Nephron progenitor cell (in vitro differentiated cells): ENCODE measurements at places on chromosomes 12 and 14.
A peak's percentile ranks its signal among the peaks of the same experiment; 100 is the strongest.

DNA sequence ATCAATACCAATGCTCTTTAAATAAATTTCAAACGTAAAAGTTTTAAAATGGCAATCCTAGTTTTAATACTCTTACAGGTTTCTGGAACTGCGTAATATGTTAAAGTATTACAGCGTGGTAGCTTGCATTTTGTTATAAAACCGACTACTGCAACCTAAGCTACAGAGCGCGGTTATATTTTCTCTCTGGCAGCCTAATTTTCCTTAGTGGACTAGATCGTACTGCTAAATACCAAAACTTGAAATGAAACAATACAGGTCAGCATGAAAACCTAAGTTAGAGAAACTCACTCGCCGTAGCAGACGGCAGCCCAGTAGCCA is 1.2 kb downstream of the CCDC92 start:
- DNase-seq, result no peak

DNA sequence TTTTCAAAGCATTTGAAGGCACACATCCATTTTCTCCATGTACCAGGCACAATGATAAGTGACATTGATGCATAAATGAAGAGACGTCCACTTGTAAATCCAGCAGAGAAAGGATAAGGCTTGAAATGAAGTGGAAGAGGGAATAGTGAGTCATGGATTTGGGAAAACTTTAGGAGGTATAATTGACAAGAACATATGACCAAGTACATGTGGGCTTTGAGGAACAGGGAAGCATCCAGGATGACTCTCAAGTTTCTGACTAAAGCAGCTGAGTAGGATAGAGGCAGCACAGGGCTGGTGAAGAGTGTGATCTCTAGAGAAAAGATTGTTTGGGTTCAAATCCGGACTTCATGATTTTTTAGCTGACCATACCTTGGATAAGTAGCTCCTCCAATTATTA is 43.6 kb upstream of the SYT1 start:
- no peak for DNase-seq

DNA sequence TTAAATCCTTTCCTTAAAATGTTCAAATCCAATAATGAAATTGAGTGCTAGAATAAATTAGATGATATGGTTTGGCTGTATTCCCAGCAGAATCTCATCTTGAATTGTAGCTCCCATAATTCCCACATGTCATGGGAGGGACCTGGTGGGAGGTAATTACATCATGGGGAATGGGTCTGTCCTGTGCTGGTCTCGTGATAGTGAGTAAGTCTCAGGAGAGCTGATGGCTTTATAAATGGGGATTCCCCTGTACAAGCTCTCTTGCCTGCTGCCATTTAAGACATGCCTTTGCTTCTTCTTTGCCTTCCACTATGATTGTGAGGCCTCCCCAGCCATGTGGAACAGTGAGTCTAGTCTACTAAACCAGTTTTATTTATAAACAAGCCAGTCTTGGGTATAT is 508.5 kb downstream of the ETNK1 start:
- no peak for DNase-seq

DNA sequence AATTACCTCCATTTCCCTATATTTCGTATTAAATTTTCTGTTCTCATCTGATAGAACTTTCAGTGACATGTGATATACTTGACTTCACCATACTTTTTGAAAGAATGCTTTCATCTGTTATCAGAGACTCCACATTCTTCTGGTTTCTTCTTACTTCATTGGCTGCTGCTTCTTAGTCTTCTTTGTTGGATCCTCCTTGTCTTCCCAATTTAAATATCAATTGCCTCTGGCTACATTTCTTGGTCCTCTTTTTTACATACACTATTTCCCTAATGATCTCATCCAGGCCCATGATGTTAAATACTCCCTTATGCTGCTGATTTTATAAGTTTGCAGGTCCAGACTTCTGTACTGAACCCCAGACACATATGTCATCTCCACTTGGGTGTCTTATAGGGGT is 22.0 kb downstream of the OR5AU1 start:
- DNase-seq, result no peak

- peak; percentile 57 for DNase-seq
Observed at GRCh38 chr12:3135522-3136461, 58.6 kb downstream of the TSPAN9 start.

DNA sequence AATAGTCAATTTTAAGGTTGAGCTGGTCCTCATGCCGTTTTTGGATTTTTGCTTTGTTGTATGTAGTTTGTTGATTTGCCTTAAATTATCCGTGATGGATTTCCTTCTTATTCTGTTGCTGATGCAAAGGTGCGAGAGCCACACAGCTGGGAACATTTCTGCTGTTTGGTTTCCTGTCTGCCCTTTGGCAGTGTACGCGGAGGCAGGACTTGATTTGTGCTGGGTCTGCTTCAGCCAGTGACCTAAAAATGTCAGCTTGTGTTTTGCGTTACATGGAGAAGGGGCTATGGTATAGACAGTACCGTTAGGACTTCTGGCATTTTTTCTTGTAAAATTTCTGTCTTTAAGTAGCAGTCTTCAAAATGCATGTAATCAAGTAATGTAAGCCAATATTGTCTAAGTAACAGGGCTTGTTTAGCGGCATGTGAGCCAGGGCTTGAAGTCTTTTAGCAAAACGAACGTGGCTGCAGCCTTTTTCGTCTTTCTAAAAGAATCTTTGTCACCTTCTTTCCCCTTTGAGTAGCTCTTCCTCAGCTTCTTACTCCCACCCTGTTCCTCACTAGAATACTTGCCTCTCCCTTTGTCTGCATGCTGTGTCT is 18.2 kb upstream of the RD3L start:
- no peak for DNase-seq

GRCh38 chr12:40138526-40138925 is 32.6 kb upstream of the SLC2A13 start:
- DNase-seq, result no peak

DNA sequence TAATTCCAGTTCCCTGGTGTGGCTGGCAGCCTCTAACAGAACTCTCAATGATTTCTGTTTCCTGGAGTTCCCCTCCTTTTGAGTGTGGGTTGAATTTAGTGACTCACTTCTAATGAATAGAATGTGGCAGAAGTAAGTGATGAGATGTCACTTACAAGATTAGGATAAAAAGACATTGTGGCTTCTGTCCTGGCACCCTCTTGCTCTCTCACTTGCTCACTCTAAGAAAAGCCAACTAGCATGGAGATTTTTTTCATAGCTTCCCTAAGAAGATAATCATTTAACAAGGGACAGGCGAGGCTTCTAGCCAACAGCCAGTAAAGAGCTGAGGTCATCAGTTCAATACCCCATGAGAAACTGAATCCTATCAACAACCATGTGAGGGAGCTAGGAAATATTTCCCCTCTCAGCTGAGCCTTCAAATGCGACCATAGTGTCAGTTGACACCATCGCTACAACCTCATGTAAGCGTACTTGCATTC is 156.7 kb downstream of the TMTC3 start:
- no peak for DNase-seq

DNA sequence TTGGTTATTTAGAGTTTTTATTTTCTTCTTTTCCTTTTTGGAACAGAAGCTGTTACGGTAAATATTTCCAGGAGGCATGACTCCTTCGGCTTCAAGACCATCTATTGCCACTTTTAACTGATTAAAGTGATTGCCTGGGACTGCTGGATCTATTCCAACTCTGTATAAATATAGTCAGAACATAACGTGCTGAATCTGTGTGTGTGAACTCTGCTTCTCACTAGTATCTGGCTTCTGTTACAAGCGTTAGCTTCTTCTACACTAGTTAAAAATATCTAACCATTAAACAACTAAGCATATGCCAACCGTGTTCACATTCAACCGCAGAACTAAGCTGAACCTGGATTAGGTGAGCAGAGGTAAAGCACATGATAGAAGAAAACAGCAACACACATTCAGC is 49.0 kb downstream of the TMTC1 start:
- DNase-seq, result no peak

DNA sequence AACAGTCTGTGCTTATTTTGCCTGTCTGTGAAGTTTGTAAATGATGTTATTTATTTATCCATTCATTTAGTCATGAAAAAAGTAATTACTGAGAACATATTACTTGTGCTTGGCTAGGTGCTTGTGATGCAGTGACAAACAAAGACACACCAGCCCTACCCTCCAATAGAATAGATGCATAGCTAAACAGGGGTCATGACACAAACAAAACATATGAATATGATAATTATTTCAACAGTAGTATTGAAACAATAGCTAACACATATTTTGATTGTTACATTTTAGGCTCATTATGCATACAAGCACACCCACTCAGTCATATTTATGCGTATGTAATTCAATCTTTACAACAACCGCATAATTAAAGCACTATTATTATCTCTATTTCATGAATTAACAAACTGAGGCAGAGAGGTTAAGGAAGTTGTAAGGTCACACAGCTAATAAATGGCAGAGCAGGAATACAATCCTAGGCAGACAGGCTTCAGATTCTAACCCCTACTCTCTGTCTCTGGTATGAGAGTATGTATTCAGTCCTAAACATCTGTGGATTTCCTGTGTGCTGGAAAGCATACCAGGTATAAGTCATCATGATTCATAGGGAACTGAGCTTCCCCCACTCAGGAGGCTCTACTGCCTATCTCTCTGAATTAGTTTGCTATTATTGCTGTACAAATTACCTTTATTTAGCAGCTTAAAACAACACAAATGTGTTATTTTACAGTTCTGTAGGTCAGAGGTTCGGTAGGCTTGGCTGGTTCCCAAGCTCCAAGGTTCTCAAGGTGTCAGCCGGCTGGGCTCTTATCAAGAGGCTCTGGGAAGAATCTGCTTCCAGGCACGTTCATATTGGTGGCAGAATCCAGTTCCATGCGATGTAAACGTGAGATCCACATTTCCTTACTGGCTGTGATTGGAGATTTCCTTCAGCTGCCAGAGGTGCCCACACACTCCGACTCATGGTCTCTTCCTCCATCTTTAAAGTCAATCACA is 509.4 kb downstream of the GALC start:
- DNase-seq, result no peak

DNA sequence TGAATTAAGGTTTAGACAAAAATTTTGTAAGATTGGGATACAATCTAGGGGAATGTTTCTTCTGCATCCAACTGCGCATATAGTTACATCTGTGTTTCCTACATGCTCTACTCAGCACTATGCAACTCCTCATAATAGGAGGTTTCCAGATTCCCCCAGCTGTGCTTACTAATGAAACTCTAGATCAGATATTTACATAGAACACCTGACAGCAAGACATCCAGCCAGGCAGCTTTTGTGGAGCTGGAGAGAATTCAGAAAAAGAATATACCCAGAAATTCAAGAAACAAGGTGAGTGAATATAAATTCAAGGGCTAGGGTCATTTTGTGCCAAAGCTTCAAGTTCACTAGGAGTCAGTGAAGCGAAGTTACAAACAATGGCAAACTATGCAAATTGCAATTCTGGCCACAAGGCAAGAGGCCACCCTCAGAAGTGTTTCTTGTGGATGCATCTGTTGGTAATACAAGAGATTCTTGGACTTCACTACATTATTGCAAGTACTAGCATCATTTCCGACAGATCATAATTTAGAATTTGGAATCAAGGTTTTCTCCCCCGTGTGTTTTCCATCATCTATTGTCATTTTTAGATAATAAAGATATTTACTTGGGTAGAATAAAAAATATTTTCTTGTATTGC is 341.2 kb upstream of the NAV3 start:
- DNase-seq, result no peak

- DNase-seq, result no peak
Observed at GRCh38 chr12:8987163-8987562, 2.2 kb upstream of the KLRG1 start.

- peak; percentile 60 for DNase-seq
Observed at GRCh38 chr14:72904840-72905561, 11.1 kb upstream of the DPF3 start.

DNA sequence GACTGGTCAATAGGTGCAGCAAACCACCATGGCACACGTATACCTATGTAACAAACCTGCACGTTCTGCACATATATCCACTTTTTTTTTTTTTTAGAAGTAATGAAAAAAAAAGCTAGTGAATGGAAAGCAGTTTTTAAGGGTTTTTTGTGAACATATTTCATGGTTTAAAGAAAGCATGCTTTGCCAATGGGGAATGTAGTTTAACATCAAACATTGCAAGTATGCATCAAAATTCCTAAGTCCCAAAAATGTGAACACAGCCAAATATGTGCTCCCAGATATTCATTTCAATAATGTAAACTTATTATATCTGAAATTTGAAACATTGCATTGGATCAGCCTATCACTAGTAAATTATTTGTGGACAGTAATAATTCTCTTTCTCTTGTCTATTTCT is 710.4 kb upstream of the FLRT2 start:
- no peak for DNase-seq

DNA sequence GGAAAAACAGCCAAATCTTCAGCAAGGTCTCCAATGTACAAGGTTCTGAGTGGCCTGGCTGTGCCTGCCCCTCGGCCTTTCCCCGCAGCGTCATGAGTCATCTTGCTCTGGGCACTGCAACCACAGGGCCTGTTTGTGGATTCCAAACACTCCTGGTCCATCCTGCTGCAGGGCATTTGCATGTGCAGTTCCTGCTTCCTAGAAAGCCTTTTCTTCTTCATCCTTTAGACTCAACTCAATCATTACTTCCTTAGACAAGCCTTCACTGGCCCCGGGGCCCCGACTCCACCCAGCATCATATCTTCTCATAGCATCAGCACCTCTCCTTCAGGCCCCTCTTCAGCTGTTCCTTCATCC is 101.8 kb upstream of the EGLN3 start:
- DNase-seq, result no peak

DNA sequence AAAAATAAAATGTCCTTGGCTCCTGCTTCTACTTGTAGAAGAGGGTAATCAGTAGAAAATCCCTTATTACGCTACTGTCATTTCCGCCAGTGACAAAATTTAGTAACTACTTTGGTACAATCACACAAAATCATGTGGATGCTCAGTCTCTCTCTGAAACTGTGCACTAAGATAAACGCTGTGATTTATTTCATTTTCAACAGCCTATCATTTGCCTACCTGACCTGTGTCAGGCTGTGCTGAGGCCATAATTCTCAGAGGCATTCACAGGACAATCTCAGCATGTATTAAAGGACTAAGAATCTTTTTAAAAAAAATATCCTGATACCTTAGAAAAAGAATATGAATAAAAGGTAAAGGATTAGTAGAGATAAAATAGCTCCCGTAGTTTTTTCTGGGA is 226.0 kb downstream of the RASSF9 start:
- no peak for DNase-seq

DNA sequence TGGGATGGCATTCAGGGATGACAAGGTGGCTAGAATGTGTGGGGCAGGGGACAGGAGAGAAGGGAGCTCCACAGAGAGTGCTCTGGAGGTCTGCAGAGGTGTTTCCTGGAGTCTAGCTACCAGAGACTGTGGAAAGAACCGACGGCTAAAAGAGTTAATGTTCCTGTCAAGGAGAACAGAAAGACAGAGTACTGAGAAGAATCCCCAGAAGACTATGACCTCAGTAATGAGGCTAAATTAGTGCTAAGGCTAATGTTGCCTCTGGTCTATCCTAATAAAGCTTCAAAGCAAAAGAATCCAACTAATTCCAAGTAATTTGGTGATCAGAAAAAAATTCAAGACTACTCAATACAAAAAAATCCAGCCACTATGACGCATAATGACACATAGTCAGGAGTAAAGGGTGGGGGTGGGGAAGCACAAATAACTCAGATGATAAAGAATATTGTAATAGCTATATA is 44.7 kb downstream of the FERMT2 start:
- no peak for DNase-seq
